ENCODE measurements at places on chromosomes 6 and 20.
A peak's percentile ranks its signal among the peaks of the same experiment; 100 is the strongest.

DNA sequence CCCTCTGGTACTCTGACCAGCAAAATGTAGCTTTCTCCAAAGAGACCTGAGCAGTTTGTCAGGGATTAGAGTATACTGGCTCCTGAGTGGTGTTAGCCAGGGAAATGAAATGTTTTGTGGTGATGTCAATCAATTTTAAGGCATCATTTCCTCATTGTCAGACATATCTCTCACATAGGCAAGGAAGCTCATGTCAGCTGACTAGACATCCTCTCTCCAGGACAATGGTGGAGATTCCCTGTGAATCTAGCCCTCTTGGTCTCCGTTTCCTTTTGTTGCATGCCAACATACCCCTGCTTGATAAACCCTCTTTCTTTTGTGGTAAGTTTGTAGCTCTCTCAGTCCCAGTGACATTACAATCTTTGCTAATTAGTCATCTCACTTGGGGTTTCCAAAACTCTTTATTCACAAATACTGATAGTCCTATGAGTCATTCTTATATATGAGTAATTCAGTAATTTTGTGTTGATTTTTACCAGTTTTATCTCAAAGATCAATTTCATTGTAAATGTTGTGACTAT is 135.6 kb upstream of the PTPRK start:
- peak; percentile 95 for DNase-seq

GRCh38 chr6:42505385-42505718 is 53.6 kb upstream of the TRERF1 start:
- peak; percentile 59 for DNase-seq

GRCh38 chr6:111854683-111855082 is 18.6 kb downstream of the FYN start:
- no peak for DNase-seq

DNA sequence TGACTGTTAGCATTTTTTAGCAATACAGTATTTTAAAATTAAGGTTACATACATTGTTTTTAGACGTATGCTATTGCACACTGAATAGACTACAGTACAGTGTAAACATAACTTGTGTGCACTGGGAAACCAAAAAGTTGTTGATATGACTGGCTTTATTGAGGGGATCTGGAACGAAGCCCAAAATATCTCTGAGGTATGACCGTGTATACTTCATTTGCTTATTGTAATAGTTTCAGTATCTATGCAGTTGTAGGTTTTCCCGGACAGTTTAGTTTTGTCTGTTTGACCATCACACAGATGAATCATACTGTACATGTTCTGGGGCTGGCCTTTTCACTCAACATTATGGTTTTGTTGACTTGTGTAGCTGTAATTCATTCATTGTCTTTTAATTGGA is 6.9 kb upstream of the ZBTB12 start:
- peak; percentile 45 for DNase-seq

DNA sequence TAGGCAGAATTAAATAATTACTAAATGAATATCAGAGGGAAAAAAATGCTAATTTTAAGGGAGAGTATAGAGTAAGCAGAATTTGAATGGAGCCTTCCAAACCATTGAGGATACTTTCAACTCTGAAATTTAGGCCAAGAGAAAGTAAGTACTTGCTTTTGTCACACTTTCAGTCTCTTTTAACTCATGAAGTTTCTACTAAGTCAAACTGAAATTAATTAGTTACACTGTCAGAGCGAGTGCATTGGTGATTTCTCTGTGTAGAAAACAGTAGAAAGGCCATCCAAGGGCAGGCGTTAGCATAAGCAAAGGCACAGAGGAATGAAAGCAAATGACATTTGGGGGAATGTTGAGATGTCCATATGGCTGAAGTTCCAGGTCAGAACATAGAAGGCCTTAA is 92.9 kb downstream of the PLEKHG1 start:
- DNase-seq: no peak

- no peak for DNase-seq
These were observed 3.3 kb upstream of the TAAR5 start for GRCh38 chr6:132592855-132593254.

GRCh38 chr6:143570147-143570853 is 58.8 kb upstream of the FUCA2 start:
- DNase-seq: no peak

- no peak for DNase-seq
These were observed 38.0 kb downstream of the CD164 start for GRCh38 chr6:109344226-109344625.

GRCh38 chr6:96478695-96479094 is 42.9 kb upstream of the UFL1 start:
- no peak for DNase-seq

GRCh38 chr20:40768105-40768504 is 79.1 kb upstream of the MAFB start:
- no peak for DNase-seq

- peak; percentile 66 for DNase-seq
These were observed 117.3 kb downstream of the TMEM170B start for GRCh38 chr6:11654876-11655275.

DNA sequence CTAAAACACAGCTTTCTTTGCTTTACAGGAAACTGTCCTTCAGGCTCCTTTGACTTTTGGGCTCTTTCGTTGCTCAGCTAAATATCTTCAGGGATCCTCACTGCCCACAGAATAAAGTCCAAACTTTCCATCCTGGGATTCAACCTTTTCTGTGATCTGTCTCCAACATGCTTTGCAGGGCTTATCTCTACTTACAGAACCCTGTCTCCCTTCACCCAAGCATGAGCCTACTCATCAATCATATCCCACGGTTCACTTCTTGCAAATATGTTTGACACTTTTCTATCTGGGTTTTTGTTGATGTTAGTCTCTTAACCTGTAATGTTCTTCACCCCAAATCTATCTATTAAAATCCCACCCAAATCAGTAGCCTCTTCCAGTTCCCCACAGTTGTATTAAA is 327.3 kb upstream of the RNF24 start:
- no peak for DNase-seq

- no peak for DNase-seq
These were observed 33.1 kb downstream of the MYLIP start for GRCh38 chr6:16162003-16162402.

Measured in EL (cell line).